ENCODE measurements at places on chromosomes 7 and 10.

- DNase-seq, result no peak
Observed at GRCh38 chr7:48522692-48523091, 351.4 kb downstream of the ABCA13 start.

DNA sequence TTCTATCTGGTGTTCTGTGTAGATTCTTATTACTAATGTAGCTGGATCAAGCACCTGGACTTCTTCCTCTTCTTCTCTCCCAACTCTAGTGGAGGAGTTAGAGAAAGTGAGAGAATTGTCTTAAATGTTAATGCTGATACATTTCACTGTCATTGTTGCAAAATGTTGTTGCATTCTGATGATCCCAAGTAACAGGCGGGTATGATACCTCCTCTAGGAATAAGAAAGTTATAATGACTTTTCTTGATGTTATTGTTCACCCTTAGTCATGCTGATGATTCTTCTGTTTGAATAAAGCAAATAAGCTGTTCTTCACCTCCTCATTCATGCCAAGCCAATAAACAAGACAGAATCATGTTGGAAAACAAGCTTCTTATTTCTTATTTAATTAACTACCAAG is 9.1 kb downstream of the CHRM2 start:
- no peak for DNase-seq

DNA sequence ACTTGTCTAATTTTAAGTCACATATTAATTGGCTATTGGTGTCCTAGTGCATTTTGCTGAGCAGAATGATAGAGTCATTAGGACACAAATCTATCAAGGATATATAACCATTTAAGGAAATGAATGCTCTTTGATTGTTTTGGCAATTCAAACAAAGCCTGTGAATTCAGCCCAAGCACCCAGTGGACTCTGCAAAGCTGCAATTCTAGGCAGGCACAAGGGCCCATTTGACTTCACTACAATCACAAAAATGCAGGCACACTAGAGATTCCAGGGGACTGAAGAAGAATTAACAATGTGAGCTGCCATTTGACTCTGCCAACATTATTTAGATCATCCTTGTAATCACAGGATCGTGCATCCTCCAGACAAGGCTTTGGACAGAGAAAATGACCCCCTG is 544.2 kb upstream of the PHF14 start:
- DNase-seq, result no peak

GRCh38 chr7:121547544-121548092 is 151.5 kb upstream of the FAM3C start:
- peak; percentile 79 for DNase-seq

DNA sequence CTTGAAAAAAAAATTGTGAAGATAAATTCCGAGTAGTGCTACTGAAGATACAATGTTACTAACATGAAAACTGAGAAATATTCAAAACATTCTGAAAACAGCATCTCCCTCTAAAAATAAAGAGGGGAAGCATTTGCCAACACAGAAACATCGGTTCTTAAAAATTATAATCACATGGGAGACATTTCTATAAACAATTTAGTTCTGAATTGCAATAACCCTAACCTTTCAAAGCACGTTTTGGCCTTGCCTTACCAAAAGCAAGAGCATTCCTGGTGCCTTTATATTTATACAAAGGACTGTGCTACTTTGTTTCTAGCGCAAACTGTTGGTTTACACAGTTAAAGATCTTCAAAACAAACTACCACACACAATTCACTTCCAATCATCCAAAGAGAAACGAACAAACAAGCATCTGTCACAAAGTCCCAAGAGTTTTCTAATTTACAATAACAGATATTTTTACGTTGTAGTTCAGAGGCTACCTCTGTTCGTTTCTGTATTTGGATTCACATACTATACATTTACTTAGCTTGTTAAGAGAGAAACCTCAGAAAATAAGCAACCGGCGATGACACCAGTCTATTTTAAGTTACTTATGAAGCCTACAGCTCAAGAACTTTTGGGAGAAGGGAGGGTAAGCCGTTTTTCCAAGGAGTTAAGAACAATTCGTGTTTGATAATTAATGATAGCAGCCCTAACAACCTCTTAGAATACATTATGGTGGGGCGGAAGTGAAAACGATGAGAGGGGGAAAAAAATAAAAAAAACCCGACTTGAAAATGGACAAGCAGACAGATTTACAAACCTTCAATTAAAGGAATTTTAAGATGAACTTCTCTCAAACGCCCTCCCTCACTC is 1.3 kb downstream of the ABI1 start:
- peak; percentile 7 for DNase-seq

GRCh38 chr7:21358648-21359047 is 69.2 kb upstream of the SP4 start:
- no peak for DNase-seq

DNA sequence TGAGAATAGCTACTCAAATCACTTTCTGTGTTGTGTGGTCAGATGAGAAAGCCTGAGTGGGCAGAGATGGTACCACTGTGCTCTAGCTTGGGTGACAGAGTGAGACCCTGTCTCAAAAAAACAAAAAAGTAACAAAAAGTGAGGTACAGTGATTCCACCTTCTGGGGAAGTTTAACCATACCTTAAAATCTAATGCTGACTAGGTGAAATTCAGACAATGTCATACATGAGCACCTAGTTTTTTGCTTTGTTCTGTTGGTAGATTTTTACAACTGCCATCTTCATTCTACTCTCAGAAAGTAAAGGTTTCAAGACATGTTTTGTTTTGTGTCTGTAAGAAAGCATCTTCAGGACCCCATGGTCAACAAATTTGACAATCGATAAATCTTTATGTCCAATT is 144.2 kb downstream of the ARHGAP21 start:
- DNase-seq, result no peak

DNA sequence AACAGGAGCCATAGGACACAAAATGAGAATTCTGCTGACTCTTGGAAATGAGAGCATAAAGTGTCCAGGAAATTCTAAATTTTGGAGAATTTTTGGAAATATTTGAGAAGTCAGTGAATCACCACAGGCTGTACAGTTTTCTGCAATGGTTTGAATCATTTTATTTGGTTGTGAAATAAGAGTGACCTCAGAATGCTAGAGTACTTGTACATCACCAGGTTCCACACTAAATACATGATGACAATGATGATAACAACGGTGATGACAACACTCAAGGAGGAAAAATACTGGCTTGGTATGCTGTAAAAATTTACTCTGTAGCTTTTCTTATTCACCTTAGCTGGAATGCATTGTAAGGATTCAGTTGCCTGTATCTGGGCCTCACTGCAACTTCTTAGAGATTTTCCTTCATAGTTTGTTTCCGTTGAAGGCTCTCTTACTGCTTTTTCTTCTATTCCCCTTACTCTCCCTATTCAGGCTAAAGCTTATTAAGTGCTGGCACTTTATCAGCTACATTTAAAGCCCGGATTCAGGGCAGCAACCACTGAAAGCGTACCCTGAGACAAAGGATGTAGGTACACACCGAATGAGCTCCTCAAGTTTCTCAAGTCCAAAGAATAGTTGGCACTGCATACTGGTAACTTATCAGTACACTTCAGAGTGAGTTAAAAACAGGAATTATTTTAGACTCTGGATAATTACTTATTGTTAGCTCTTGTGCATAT is 30.2 kb upstream of the NME8 start:
- no peak for DNase-seq

- DNase-seq, result no peak
Observed at GRCh38 chr7:1856161-1856887, 186.2 kb downstream of the ELFN1 start.

DNA sequence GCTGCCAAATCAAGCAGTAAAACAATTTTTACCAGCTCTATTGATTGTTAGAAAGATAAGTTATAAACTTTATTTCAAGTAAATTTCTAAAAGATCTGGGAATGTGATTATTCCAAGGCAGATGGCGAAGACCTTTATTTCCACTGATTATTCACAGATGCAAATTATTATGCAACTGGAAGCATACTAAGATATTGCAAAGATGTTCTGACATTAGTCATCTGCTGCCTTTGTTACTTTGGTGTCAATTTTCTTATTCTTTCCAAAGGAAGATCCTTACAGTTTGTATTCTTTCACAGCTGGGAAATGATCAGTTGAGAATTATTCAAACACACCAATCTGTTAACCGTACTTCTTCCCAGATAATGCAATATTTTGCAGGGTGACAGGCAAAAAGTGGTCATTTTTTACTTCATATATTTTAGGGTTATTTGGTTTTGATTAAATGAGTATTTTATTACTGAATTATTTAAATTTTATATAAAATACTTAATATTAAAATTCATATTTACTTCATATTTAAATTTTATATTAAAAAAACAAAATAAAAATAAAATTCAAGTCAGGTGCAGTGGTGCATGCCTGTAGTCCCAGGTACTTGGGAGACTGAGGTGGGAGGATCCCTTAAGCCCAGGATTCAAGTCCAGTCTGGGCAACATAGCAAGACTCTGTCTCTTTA is 171.3 kb downstream of the FZD1 start:
- DNase-seq, result peak; percentile 1

- peak; percentile 58 for DNase-seq
Observed at GRCh38 chr7:42197451-42197850, 39.6 kb downstream of the GLI3 start.

- no peak for DNase-seq
Observed at GRCh38 chr10:75281974-75282373, 46.2 kb upstream of the COMTD1 start.

GRCh38 chr7:73647725-73648592 is 19.7 kb upstream of the VPS37D start:
- DNase-seq, result peak; percentile 46

- peak; percentile 85 for DNase-seq
Observed at GRCh38 chr7:128879939-128880746, 17.5 kb downstream of the ATP6V1F start.

DNA sequence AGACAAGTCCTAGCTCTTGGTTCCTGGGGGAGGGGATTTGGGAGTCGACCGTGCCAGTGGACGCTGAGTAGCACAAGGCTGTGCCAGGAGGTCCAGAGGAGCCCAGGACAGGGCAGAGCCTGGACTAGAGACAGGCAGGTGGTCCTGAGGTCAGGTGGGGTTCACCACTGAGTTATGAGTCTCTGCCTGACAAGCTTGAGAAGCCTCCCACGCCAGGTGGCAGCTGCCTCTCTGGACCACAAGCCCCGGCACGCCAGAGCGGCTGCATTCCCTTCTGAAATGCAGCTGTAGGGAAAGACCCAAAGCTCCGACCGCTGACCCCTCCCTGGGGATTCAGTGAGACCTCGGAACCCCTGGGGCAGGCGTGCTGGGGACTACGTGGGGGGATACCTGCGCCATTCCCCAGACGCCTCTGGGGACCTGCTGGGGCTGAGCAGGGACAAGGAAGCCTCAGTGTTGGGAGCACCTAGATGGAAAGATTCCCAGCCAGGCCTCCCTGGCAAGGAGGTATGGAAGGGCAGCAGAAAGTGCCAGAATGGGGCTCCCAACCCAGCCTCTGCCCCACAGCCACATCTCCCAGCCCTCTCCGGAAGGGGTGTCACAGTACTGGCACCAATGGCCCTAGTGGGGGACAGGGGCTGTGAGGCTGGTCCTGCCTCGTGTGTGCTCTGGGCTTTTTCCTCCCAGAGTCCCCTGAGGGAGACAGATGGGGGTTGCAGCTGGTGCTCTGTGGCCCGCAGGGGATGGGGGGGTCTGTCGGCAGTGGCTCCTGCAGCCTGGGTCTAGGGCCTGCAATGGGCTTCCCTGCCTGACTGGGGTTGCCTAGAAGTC is 29.0 kb downstream of the PDGFA start:
- DNase-seq, result no peak

DNA sequence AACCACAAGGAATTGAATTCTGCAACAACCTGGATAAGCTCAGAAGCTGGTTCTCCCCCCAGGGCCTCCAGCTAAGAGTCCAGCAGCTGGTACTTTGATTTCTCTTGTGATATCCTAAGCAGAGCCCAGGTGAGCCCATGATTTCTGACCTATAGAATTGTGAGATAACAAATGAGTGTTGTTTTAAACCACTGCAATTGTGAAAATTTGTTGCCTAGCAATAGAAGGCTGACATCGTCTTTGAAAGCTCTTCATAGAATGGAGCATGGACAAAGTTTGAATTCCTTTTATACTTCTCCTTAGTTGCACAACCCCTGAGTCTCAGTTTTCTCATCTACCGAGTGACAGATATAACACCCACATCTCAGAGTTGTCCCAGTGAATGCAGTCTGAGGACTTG is 129.9 kb downstream of the TEX36 start:
- no peak for DNase-seq

- DNase-seq, result no peak
Observed at GRCh38 chr7:125033506-125033905, 103.9 kb upstream of the POT1 start.

DNA sequence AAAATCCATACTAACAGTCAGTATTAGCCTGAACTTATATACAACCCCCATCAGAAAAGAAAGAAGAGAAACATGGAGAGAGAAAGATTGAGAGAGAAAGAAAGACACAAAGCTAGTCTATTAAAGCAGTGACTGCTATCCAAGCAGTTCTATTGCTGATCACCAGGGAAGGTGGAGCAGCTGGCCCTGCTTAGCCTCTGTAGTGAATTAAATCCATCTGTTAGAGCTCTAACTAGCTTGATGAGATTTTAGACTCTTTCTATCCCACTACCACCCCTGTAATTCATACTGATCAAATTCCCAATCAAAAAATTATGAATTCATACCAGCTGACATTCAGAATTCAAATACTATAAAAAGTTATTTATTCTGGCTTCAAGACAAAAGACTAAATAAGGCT is 486.0 kb upstream of the LRRN3 start:
- DNase-seq, result no peak

DNA sequence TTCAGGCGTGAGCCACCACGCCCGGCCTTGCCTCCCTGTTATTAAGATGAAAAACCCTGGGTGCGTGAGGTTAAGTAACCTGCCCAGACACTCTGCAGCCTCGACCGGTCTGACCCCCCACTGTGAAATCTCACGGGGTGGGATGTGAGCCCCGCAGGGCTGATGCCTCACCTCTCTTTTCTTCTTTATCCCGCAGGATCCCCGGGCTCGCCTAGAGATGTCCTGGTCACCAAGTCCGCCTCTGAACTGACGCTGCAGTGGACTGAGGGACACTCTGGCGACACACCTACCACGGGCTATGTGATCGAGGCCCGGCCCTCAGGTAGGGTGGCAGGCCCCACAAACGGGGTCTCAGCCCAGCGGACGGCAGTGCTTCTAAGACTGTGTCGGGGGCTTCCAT is 461.1 kb upstream of the FOXK1 start:
- no peak for DNase-seq

GRCh38 chr7:106566672-106567071 is 94.3 kb downstream of the CCDC71L start:
- DNase-seq, result peak; percentile 34

- no peak for DNase-seq
Observed at GRCh38 chr10:15140698-15141097, 27.8 kb downstream of the NMT2 start.

DNA sequence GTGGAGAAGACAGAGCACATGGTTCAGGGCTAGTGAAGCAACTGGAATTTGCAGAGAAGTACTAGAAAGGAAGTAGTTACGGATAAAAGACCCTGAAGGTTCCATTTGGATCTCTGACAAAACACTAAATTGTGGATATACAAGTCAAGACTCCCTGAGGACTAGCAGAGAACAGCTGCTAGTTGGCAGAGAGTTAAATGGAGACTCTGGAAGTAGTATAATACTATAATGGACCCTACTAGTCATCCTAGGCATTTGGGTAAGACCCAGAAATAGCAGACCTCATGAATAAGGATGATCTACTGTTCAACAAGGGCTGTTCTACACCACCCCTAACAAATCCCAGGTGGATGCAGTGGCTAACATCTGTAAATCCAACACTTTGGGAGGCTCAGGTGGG is 19.1 kb downstream of the MCMBP start:
- DNase-seq, result no peak

GRCh38 chr7:125118444-125118843 is 188.8 kb upstream of the POT1 start:
- DNase-seq, result no peak

All from foreskin fibroblast (primary cell).